Stimulated activated CD4-positive, alpha-beta T cell treated with anti-CD3 and anti-CD28 coated beads, Interleukin-4, amount 100 ng/mL, for 24 hours (primary cell): ENCODE measurements at places on chromosomes 7 and 10.

- DNase-seq, result no peak
These were observed 25.2 kb upstream of the SRPK2 start for GRCh38 chr7:105413887-105414437.

GRCh38 chr10:98376485-98376884 lies 38.5 kb downstream of the PYROXD2 start:
- no peak for DNase-seq

- no peak for DNase-seq
These were observed 199.2 kb upstream of the MAGI2 start for GRCh38 chr7:79652619-79653018.

- DNase-seq, result no peak
These were observed 27.7 kb downstream of the PHTF2 start for GRCh38 chr7:77826300-77826699.

DNA sequence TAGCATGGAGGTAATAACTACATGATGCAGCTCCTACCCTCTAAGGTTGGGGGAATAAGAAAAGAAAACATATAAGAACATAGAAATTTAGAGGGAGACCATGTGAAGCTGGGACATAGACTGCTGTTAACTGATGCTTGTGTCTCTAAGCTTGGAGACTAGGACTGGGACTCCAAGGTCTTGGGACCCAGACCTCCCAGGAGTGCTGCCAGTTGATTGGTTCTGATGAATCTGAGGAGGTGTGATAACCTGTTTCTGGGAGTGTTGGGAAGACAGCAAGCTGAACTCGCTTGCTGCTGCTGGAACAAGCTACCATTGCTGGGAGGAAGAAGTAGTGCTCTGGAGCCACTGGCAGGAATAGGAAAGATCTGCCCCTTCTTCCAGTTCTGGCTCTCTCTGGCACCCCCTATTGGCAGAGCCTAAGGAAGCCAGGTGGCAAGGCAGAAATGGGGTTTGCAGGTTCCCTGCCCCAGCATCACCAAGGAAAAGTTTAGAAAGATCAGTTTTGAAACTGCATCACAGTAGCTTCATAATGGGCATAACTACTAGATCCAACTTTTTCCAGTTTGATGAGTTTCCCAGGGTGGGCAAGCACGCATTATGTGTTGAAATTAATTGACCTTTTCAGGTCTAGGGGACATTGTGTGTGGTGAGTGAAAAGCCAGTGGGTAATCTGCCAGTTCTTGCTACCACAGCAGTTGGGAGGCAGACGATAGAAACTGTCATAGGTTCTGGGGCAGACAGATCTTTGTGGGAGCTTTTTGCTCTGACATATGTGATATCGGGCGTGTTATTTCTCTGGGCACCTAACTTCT lies 140.7 kb downstream of the SND1 start:
- peak; percentile 25 for DNase-seq

DNA sequence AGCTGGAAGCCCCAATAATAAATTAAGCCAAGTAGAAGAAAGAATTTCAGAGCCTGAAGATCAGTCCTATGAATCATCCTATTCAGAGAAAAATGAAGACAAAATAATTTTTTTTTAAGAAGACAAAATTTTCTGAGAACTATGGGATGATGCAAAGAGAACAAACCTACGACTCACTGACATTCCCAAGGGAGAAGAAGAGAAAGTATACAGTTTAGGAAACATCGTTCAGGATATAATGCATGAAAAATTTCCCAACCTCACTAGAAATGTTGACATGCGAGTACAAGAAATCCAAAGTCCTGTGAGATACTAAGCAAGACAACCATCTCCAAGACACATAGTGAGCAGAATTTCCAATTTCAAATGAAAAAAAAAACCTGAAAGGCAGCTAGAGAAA lies 150.5 kb downstream of the THSD7A start:
- DNase-seq, result no peak
